ENCODE measurements at places on chromosomes 4 and X.

- DNase-seq: no peak
Measured at GRCh38 chrX:140501321-140501720, 3.5 kb downstream of the SOX3 start.

DNA sequence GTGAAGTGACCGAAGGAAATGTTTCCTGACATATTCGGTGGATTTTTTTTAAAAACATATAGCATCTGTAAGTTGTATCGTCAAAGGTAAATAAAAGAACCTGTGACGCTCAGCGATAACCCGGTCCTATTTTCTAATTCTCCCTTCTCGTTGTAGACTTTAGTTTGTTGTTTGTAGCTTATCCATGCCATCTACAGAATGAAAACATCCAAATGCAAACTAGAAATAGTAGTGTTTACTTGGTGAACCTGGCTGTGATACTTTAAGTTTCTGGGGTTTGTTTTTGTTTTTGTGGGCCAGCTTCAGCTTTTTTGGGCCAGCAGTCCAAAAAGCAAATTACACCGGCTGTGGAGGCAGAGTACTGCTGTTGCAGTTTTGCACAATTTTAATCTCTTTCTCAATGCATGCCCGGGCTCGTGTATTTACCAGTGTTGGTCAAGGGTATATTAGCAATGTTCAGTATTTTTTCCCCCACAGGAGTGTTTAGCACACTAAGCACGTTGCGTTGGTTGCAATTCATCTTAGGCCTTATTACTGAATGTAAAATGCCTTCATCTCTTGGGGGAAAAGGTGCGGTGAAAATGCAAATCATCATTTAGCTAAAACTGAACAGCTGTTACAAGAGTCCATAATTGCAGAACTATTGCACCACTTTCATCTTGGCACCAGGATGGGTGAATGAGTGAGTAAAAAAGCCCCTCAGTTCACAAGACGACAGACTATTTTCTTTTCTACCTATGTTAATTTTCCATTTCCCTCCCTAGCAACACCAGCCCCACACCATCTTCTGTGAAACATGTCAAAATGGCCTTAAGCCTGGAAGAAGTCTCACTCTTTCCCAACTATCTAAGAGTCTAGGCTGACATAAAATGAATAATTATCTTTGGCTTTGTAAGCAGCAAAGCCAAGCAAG, 1.7 kb upstream of the CNOT6L start:
- DNase-seq: peak; percentile 41

DNA sequence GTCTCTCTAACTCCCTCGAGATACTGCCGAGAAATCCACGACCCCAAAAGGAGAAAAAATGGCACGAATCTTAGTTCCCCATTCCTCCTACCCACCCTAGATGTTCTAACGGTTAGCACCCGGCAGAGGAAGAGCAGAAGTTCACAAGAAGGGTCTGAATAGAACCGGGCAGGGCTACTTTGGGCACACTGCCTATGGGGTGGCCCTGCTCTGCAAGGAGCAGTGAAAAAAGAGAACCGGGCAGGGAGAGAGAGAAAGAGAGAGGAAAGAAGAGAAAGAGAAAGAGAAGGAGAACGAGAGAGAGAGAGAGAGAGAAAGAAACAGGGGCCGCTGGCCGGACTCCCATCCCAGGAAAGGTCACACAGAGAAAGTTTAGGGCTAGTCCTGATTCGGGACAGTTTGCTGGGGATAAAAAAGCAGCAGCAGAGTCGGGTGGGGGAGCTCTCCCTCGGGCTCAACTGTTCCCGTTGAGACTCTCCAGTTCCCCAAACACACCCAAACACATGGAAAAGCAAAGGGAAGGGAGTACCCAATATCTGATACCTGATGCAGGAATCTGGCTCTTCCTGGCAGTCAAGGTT, 468 bp downstream of the GLA start:
- peak; percentile 44 for DNase-seq

GRCh38 chr4:2930758-2931511, 32.3 kb downstream of the NOP14 start:
- no peak for DNase-seq

DNA sequence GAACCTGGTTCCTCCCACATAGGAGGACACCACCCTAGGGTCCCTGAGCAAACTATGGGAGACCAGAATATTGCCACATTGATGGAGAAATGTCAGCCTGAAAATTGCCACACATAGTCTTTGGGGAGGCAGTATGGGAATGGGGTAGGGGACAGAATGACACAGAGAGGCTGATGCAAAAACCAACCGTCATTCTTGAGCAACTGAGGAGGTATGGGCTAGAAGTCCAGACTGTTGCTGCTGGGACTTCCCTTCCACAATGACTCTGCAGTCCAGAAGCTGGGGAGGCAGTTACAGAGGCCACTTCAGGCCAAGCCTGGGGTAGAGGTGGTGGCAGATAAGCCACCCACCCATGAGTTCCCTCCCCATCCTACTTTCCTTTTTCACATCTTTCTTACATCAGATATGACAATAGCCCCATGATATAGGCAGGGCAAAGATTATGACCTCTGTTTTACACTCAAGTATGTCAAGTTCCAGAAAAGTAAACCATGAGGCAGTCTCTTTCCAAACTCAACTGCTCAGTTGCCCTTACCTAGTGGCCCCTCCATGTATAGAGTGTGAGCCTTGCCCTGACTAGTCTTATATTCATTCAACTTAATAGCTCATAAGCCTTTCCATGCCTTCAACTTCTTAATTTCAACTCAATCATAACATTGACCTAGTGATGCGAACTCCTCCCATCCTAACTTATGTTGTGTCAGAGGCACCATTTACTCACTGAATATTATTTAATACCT, 41.7 kb downstream of the VSIG4 start:
- DNase-seq: peak; percentile 69

GRCh38 chr4:110637408-110638088, 14.7 kb upstream of the PITX2 start:
- no peak for DNase-seq
